ENCODE measurements at places on chromosomes 5 and 9.

DNA sequence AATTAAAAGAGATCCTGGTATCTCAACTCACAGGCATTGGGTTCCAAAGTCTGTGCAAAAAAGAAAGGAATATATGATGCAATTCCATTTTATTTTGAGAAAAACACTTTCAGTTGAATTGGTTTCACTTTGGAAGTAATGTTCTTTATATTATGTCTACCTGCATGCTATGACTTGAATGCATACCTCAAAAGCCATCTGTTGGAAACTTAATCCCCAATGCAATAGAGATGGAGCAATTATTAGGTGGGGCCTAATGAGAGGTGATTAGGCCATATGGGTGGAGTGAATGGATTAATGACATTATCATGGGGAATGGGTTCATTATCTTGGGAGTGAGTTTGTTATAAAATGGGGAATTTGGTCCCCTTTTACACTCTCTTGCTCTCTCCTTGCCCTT is 293.3 kb downstream of the CSNK1G3 start:
- DNase-seq, result no peak

GRCh38 chr9:122051351-122052321 is 41.5 kb downstream of the TTLL11 start:
- DNase-seq, result no peak

- no peak for DNase-seq
These were observed 159.0 kb downstream of the NR2F1-AS1 start for GRCh38 chr5:93421987-93422401.

GRCh38 chr9:36448017-36448416 is 47.9 kb upstream of the RNF38 start:
- no peak for DNase-seq

DNA sequence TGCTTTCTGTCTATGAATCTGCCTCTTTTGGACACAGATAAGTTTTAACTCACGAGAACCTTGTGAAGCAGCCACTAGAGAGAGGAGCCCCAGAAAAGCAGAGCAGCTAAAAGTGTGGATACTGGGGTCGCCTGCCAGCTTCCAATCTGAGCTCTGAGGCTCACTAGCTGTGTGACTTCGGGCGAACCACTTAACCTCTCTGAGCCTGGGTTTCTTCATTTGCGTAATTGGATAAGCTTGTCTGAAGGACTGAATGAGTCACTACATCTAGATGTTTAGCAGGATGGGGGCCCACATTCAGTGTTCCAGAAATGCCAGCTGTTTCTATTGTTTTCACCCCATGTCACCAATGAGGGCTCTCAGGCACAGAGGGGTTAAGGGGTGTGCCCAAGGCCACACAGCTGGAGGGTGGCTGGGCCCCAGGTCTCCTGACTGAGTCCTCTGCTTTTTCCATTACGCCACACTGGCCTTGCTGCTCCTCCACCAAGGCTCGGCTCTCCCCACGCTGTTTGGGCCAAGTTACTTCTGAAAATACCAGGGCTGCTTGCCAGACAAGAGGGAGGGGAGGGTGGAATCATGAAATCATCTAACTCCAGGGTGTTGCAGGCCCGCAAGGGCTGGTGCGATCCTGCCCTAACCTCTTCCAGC is 36.2 kb downstream of the SH3PXD2B start:
- peak; percentile 93 for DNase-seq

DNA sequence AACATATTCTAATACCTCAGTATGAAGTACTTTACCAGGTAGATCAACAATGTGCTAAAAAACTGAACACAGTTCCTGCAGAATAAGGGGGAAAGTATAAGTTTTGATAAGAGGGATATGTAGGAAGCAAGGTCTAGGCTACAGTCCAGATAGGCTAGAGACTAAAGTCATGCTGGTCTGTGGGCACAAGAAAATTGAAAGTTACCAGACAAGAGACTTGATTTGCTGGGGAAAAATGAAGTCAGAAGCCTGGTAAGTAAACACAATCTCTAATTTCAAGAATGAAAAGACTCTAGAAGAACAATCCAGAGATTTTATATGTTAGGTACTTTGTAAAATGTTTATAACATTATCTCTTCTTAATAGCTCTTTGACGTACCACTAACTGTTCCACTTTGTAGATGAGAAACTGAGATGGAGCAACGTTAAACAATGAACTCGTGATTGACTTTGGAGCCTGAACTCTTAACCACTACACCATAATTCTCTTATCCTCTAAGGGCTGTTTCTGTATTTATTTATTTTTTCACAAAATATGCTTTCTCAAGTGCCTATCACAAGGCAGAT is 19.5 kb downstream of the ADAMTS6 start:
- DNase-seq, result no peak

GRCh38 chr5:180739271-180739670 is 587 bp downstream of the OR2Y1 start:
- DNase-seq, result no peak

DNA sequence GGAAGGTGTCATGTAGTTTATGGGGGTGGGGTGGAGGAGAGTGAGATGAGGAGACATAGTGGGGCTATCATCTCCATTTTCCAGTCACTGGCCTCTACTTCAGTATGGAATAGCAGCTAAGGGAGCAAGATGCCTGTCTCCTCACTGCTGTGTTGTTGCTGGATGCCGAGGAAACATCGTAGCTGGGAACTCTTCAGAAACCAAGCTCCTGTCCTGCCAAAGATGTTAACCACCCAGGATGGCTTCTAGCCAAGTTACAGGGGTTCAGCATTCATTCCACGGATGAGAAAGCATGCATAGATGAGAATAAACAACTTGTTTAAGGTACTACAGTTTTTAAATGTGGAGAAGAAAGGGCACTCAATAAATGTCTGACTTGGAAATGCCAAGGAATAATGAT is 226.5 kb downstream of the ASTN2 start:
- no peak for DNase-seq

GRCh38 chr9:101718192-101718591 is 20.3 kb downstream of the GRIN3A start:
- DNase-seq, result no peak

- DNase-seq, result no peak
These were observed 314.0 kb downstream of the NDUFS4 start for GRCh38 chr5:53874409-53874808.

GRCh38 chr5:103541114-103541513 is 21.5 kb downstream of the NUDT12 start:
- DNase-seq, result no peak

DNA sequence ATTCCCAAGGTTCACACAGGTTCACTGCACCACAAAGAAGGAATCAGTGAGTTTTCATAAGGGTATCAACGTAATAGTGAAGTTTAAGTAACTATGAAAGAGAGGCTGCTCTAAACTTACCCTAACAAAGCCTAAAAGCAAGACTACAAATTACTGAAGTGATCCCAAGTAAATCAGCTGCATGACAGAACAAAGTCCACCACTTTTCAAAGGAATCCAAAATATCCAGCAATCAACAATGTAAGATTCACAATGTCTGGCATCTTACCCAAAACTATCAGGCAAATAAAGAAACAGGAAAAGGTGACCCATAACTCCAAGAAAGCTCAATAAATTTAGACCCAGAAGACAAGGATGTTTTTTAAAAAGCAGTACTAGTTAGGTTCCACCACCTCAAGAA is 70.1 kb downstream of the GNAQ start:
- DNase-seq, result no peak

DNA sequence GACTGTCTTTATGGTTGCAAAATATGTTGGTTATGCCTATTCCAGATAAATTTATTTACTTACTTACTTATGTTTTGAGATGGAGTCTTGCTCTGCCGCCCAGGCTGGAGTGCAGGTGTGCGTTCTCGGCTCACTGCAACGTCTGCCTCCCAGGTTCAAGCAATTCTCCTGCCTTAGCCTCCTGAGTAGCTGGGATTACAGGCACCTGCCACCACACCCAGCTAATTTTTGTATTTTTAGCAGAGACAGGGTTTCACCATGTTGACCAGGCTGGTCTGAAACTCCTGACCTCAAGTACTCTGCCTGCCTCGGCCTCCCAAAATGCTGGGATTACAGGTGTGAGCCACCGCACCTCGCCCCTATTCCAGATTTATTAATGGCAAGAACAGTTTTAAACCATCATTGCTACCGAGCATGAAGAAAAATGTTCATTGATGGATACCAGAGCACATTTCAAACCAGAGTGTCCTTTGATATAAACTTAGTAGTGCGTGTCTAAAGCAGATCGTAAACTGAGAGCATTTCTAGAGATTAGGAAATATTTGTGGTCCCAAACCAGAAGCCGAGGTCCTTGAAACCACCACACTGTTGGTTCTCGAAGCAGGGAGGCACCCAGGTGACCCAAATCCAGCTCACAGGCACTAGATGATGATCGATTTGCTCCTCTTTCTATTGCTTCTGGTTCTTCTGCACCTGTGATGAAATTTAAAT is 85.2 kb downstream of the GRAMD2B start:
- no peak for DNase-seq

DNA sequence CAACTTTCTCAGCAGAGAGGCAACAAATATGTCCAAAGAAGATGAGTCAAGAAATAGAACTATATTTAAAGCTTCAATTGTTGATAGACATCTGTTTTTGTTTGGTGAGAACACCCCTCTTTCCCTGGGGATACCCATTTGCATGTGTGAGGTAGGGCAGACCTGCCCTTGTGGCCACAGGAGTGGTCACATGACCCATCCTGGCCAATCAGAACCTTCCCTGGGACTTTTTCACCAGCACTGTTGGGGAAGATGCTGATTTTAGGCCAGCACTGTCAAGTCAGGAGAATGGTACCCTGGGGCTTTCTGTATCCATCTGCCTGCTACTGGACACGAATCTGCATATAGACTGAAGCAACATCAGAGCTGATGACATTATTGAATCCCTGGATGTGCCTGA is 211.2 kb downstream of the CDK5RAP2 start:
- no peak for DNase-seq

GRCh38 chr9:113737517-113738271 is 138.4 kb upstream of the ZNF618 start:
- DNase-seq, result peak; percentile 30

DNA sequence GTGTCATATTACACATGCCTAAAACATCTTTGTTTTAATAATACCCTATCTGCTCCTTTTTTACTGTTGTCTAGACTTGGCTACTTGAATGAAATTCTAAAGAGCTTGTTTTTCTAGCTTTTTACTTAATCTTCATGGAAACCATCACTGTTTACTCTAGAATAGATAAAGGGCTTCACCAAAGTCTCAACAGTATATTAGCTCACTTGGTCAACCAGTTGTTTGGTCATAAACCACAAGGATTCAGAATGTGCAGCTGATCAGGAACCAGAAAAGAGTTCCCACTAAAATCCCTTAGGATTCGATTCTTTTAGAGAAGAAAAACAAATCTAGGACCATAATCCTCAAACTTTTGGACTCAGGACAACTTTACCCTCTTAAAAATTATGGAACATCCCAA is 38.0 kb downstream of the CDO1 start:
- no peak for DNase-seq

- no peak for DNase-seq
These were observed 142.3 kb downstream of the TSSK1B start for GRCh38 chr5:113292462-113292861.

DNA sequence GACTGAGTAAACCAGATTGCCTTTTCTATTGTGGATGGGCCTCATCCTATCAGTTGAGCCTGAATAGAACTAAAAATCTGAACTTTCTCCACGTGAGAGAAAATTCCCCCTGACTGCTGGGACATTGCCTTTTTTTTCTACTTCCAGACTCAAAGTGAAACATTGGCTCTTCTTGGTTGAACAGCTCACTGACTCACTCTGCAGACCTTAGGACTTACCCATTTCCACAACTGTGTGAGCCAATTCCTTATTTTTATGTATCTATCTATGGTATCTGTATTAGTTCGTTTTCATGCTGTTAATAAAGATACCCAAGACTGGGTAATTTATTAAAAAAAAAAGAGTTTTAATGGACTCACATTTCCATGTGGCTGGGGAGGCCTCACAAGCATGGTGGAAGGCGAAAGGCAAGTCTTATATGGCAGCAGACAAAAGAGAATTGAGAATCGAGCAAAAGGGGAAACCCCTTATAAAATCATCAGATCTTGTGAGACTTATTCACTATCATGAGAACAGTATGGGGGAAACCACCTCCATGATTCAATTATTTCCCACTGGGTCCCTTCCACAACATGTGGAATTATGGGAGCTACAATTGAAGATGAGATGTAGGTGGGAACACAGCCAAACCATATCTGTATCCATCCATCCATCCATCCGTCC is 306.7 kb upstream of the SLC24A2 start:
- DNase-seq, result no peak

DNA sequence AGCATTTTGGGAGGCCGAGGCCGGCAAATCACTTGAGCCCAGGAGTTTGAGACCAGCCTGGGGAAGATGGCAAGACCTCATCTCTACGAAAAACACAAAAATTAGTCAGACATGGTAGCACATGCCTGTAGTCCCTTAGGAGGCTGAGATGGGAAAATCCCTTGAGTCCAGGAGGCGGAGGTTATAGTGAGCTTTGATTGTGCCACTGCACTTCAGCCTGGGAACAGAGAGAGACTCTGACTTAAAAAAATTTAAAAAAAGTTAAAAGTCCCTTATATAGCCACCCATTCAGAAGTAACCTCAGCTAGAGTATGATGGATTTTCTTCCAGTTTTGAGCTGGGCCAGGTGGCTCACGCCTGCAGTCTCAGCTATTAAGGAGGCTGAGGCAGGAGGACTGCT is 72.4 kb downstream of the UGCG start:
- DNase-seq, result no peak

DNA sequence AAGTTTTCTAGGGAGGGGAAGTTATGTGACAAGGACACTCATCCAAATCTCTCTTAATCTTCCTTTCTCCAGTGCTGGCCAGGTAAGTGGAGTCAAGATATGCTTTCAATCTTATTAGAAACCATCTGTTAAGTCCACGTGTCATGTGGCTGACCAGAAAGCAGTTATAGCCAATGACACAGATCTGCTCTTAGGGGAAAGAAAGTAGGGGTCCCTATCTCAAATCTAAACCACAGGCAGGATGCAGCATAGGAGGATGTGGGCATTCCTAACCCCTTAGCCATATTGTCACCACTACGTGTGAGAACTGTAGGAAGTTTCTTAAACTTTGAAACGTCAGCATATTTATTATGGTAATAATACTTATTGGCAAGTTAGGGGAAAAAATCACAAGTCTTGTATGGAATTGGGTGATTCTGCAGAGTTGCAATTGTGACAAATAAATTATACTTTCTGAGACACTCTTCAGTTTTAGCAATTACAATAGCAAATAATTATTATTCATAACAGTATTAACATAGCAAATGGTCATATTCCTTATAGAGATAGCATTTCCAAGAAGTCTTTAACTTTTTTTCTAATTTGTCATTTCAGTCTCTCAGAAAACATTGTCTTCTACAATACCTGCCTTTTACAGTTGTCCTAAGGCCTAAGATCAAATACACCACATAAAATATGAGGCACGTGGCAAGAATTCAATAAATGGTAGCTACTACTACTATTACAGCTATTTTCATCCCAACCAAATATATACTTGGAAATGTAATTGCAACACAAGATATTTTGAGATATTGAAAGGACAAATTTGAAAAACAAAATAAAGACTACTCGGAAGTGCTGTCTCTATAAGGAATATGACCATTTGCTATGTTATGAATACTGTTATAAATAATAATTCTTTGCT is 236.9 kb downstream of the PDE4D start:
- DNase-seq, result no peak
